ENCODE measurements at places on chromosomes 4 and X. TPM values are rescaled to one million over a fixed set of nuclear protein-coding genes. Genes with fewer than 3 reads are reported as not detected.
A peak's percentile ranks its signal among the peaks of the same experiment; 100 is the strongest.

DNA sequence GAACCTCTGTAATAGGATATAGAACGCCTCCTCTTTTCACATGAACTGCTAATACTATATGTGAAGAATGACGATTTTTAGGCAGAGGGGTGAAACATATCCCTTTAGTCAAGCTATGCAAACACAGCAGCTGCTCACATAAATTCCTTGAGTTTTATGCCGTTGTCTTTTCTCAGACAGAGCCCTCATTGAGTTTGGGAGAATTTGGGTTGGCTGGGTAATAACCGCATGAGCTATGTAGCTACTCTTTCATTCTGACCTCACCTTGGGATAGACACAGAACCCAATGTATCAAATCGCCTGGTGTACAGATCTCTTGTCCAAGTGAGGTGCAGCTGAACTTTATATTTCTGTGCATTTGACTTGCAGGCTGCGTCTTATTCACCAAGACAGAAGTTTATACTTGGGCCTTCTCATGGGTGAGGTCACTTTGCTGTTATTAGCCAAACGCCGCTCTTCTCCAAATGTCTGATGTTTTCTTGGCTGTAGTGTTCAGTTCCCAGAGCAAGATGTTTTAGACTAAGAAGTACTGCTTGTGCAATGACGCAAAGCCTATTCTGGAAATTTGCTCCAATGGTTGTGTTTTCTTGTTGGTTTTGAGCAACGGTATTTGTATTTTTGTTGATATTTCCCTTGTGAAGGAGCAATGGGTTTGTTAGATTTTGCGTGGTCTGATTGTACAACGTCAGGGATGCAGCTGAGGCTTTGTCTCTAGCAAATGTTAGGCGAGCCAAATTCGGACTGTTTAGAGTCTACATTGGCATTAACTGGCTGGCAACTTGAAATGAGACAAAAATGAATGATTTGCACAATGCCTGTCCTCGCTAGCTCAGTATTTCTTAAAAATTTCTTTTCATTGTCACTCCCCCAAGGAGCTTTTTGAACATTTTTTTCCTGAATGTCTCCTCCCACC is 11.2 kb upstream of the SPARCL1 start:
- no peak for DNase-seq

- no peak for DNase-seq
Measured at GRCh38 chr4:73401412-73401811, 2.7 kb upstream of the ALB start.

GRCh38 chrX:134685668-134686067 is 27.4 kb upstream of the PLAC1 start:
- no peak for DNase-seq

- no peak for DNase-seq
Measured at GRCh38 chr4:121688261-121688660, 8.5 kb downstream of the ANXA5 start.

Gene RP2
- total RNA-seq: 3.3 TPM

GRCh38 chrX:103329991-103330390 is at the start of gene TCEAL7:
Gene TCEAL7, plus strand, starts transcription at chrX:103330239. Its CDS starts 1,165 bp downstream, at chrX:103331404.
- DNase-seq: peak; percentile 72

Gene KCTD8
- 10.7 TPM for total RNA-seq

GRCh38 chr4:3036131-3036952 is 38.0 kb downstream of the HTT-AS start:
- no peak for DNase-seq

- no peak for DNase-seq
Measured at GRCh38 chr4:45363931-45364330, 637.6 kb upstream of the GNPDA2 start.

DNA sequence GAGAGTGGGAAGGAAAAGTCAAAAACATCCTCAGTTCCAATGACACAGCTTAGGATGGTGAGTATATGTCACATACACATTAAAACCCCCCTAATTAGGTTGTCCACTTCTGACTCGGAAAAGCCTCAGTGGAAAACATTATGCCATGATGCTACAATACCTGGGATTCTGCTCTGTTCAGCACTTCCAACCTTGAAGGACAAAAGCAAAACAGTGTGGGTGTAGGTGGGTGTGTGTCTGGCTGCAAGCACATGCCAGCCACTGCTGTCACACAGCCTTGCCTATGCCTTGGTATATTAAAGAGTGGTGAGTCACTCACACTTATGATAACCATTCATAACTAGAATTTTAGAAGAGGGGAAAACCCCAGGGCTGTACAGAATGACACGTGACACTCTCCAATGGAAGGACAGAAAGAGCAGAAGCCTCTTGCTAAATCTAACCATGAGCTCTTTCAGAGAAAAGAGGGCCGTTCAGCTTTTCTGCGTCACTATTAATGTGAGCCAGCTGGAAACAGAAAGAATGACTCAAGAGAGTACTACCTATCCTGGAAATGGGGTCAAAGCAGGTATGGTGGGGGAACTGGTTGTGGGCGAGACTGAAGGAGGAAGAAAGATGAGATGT is 159.6 kb downstream of the TET2 start:
- no peak for DNase-seq

DNA sequence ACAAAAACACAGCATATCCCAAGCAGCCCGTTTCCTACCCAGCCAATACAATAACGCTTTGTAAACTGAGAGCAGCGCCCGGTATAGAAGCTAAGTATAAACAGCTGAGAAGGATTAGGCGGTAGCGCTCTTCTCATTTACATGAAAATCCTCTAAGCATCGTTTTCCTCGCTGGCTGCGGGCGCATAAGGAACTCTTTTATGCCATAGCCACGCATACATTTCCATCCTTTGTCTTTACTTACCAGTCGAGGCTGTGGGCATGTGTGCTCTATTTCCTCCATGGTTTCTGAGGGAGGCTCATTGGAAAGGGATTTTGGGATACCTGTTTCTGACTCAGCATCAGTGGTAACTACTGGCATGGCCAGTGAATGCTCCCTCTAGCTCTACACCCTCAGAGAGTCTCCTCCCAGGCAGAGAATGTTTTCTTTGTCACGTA is 383 bp downstream of the PCYT1B start:
- DNase-seq: no peak

Gene CNKSR2
- 174 TPM for total RNA-seq

GRCh38 chr4:173934201-173934600 is 349.3 kb downstream of the FBXO8 start:
- no peak for DNase-seq

- no peak for DNase-seq
Measured at GRCh38 chr4:119678761-119679160, 50.2 kb upstream of the PDE5A start.

DNA sequence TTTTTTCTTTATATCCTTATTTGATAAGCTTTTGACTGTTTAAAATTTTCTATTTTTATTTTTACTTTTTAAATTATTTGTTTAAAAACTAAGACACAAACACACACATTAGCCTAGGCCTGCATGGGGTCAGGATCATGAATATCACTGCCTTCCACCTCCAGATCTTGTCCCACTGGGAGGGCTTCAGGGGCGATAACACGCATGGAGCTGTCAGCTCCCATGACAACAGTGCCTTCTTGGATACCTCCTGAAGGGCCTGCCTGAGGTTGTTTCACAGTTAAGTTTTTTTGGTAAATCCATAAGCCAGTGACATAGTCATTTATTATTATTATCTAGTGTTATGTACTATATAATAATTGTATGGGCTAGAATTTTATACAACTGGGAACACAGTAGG is 85.4 kb upstream of the FAT1 start:
- no peak for DNase-seq

Gene ARSJ
- 4.6 TPM for total RNA-seq

Gene RHOH
- total RNA-seq: not detected

GRCh38 chr4:60847614-60848013 is 352.5 kb upstream of the ADGRL3 start:
- no peak for DNase-seq

GRCh38 chr4:139300431-139301112 is 733 bp upstream of the NAA15 start:
- no peak for DNase-seq

GRCh38 chrX:37472836-37473235 is 98.6 kb upstream of the LANCL3 start:
- DNase-seq: no peak

Gene DRD5
- 3.3 TPM for total RNA-seq

Gene SASH3
- total RNA-seq: 4.8 TPM

DNA sequence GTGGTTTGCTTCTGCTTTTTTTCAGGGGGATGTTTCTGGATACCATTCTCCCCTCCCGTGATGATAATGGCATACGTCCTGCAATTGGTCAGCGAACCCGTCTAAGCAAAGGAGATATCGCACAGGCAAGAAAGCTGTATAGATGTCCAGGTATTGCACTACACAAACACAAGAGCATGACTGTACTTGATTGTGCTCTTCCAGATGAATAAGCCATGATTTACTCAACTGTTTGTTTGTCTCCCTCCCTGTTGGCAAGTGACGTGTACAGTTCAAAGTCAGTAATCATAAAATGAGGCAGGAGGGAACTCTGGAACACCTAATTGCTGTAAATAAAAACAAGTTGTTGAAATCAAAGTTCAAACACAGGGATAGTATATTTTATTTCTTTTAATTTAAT is 141.4 kb downstream of the TLL1 start:
- DNase-seq: no peak

DNA sequence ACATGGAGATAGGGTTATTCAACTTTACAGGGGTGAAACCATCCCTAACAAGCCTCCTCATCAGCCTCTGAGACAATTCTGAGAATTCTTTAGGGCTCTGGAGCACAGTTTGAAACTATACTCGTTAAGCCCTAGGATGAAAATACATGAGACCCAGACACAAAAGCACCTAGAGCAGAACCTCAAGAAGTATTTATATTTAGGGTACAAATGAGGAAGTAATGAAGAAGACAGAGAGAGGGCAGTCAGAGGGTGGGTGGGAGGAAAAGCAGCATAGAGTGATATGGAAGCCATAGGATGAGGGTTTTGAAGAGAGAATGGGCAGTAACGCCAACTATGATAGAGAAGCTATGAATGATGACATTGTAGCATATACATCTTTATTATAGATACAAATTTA is 250.3 kb downstream of the DCLK2 start:
- no peak for DNase-seq

GRCh38 chr4:67934628-67935027 is 28.7 kb downstream of the TMPRSS11A start:
- no peak for DNase-seq

Gene MAGEB10
- not detected for total RNA-seq

DNA sequence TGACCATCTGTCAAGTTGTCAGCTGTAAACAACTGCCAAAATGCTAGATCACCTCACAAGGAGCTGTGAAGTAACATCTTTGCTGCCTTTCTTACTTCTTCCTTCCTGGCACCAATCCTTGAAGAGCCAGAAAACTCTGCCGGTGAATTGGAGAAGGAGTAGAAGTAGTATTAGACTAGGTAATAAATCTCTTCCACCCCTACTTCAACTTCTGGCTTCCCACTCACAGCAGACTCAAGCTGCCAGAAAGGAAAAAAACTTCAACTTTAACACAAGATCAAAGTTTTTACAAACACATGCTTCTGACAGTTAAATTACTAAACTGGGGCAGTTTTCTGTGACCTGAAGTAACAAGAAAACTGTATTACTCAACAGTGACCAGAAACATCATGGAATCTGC is 164.7 kb upstream of the SLC7A11 start:
- no peak for DNase-seq

Gene PITX2
- not detected for total RNA-seq

Gene MAGEA12
- total RNA-seq: not detected

Gene PCDH7
- 126 TPM for total RNA-seq

- no peak for DNase-seq
Measured at GRCh38 chrX:17788439-17788838, 51.1 kb downstream of the SCML1 start.

Gene NDST3
- 21.7 TPM for total RNA-seq

All from dorsolateral prefrontal cortex (tissue), 122 donors.